ENCODE measurements at places on chromosomes 12 and 14. TPM values are rescaled to one million over a fixed set of nuclear protein-coding genes. Genes with fewer than 3 reads are reported as not detected.

Gene CD69
- total RNA-seq = 44.8 TPM

Gene GPD1
- total RNA-seq = 0.54 TPM

Gene SPIC
- total RNA-seq = not detected

Gene BRMS1L
- total RNA-seq = 4.7 TPM

Gene SLC39A2
- 0.25 TPM for total RNA-seq

Gene GPR137C
- 0.67 TPM for total RNA-seq
